ENCODE measurements at places on chromosomes 5 and 9.

GRCh38 chr9:131273146-131273855 is 3.0 kb downstream of the FAM78A start:
- DNase-seq: peak; percentile 46

DNA sequence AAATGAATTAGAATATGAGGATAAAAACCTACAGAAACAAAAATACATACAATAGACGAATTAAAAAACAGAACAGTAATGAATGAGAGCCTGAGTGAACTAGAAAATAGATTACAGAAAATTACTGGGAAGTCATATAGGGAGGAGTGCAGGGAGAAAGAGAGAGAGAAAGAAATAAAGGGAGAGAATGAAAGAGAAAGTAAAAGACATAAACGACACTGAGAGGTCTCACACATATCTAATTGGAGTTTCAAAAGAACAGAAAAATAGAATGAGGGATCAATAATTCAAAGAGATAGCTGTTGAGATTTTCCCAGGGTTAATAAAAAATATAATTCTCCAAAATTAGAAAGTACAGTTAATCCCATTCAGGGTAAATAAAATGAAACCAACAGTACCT is 156.4 kb upstream of the FTMT start:
- DNase-seq: no peak

- DNase-seq: no peak
Measured at GRCh38 chr5:76527685-76528161, 95.5 kb downstream of the F2RL2 start.

- DNase-seq: no peak
Measured at GRCh38 chr5:111308951-111309350, 84.8 kb downstream of the CAMK4 start.

DNA sequence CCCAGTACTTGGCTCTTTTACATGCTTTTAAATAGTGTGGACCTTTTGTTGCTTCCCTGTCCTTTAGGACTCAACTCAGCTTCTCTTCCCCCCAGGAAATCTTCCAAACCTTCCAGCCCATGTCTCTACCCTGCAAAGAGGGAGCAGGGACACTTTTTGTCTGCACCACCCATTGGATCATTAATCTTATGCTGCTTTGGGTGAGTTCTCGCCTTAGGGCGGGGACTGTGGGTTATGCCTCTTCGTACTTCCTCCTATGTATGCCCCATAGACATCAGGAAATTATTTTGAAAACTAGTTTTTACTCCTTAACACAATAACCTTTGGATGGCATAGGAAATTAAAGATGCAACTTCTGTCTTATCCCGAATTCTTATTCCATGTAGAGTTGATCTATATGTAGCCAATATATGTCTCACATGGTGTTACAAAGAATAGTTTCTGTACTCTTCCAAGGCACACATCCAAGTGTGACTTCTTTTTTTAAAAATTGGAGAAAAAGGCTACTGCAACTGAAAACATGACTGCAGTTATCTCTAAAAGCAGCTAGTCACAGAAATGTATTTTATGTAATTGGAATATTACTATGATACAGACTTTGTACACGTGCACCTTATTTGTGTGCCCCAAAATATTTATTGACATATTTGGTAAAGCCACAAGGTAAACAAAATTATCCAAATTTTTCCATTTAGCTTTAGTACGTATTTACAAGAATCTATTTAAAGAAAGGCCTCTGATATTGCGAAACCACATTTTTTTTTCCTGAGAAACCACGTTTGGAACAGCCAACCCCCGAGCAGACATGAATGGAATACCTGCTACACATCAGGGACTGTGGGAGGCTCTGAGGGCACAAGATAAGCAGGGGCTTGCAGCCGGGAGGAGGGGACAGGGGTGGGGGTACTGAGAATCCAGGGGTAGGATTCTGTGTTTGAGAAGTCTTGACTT is 133.6 kb downstream of the WDR41 start:
- no peak for DNase-seq

DNA sequence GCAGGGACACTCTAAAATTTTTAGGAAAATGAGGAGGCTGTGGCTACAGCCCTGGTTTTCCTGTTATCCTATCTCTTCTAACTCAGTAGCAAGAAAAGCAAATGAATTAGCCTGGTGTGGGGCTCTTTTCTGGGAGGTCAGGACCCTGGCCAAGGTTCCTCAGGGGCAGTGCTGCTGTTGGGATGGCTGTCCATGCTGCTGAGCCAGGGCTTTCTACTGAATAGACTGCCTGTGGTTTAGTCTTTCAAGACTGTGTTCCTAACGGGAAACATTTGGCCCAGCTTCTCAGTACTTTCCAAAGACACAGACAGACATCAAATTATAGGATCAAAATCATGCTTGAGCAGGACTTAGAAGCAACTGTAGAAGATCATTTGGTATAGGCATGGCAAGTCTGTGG is 18.1 kb downstream of the TNC start:
- DNase-seq: no peak

GRCh38 chr5:96253140-96253539 is 179.9 kb downstream of the PCSK1 start:
- no peak for DNase-seq

DNA sequence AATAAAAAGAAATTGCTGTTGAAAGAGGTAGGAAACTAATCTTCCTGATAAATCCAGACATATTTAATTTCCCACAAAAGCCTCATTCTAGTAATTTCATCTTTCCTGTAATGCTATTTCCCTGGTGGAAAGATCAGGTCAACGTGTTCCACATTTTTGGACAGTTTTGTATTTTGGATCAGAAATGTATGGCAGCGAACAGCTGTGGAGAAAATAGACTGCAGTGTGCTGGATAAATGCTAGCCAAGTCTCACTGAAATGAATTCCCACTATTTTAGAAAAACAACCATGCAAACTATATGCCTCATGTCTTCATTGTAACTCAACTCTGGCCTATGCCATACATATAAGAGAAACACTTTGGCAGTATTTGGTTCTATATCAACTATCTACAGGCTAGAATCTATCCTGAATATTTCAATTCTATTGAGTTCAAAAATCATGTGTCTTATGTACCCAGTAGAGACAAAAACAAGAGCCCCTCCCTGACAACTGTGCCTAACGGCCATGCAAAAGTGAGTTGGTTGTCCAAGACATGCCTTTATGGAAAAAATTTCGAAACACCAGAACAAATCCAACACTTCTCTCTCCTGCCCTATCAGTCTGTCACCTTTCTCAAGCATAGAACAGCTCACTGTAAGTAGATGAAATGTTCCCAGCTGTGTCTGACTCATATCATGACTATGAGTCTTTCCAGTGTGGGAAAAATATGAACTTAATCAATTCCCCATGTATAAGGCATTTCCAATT is 191.3 kb upstream of the NREP start:
- DNase-seq: no peak

DNA sequence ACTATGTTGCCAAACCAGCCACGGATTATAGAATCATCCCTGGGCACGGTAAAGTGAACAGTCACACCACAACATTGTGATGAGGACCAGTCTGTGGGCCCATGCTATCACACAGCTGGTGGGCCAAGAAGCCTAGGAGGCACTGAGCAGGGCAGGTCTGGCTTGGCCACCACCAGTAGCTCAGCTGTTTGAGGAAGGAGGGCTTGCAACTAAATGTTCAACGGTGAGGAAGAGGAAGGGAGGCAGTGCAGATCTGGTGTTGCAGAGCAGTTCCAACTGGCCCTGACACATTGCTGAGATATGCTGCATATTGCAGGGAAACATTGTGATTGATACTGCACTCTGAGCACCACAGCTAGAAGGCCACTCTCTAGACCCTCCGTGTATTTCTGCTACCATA is 77.9 kb upstream of the ATG10 start:
- no peak for DNase-seq

GRCh38 chr5:3704661-3705060 is 109.0 kb downstream of the IRX1 start:
- no peak for DNase-seq
